ENCODE measurements at places on chromosomes 3 and 15. TPM values are rescaled to one million over a fixed set of nuclear protein-coding genes. Genes with fewer than 3 reads are reported as not detected.
A peak's percentile ranks its signal among the peaks of the same experiment; 100 is the strongest.

DNA sequence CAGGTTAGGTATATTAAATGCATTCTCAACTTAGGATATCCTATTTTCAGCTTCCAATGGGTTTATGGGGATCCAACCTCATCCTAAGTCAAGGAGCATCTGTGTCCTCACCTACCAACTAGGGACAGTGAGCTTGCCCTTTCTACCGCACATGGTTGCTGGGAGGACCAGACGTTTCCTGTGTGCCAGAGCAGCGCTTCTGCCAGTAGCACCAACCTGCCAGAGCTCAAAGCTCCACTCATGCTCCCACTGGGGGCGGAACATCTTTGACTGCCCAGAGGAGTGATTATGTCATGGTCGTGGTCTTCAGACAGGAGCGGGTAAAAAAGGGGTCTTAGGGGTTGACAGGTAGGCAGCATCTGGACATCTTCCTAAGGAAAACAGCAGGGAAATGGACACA is 24.7 kb downstream of the XPC start:
- DNase-seq, result no peak

Gene CLDN16
- not detected for total RNA-seq

- DNase-seq, result no peak
Measured at GRCh38 chr3:128864351-128864811, 15.0 kb upstream of the ACAD9 start.

- no peak for DNase-seq
Measured at GRCh38 chr3:180116658-180117057, 79.9 kb upstream of the PEX5L start.

GRCh38 chr3:141812084-141812483 is 48.9 kb downstream of the GRK7 start:
- DNase-seq, result no peak

DNA sequence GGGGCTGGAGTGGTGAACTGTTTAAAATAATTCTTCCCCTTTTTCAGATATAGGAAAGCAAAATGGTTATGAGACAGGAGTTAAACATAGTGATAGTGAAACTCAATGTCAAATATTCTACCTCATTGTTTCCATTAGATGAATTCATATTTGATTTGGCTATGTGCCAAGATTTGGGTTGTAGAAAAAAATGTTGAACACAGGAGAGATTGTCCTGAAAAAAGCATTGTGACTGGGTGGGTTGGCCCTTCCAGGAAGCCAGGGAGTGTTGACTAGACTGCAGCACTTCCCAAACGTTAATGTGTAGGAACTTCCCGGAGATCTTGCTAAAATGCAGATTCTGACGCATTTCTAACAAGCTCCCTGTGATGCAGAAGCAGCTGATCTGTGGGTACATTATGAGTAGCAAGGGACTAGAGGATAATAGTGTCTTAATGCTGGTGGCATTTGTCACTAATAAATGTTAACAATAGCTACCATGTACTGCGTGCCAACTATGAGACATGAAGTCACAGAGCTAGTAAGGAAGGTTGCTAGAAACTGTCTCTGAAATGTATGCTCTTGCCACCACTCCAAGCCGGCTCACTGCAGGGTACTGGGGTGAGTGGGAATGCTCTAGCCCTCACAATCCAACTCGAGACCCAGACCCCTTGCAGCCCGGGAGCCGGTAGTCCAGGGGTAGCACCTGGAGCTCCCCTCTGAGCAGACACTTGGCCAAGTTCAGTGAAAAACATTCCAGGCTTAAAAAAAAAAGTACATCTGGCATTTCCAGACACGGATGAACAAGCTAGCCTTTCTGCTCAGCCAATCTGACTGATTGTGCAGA is 120.6 kb downstream of the CD47 start:
- no peak for DNase-seq

DNA sequence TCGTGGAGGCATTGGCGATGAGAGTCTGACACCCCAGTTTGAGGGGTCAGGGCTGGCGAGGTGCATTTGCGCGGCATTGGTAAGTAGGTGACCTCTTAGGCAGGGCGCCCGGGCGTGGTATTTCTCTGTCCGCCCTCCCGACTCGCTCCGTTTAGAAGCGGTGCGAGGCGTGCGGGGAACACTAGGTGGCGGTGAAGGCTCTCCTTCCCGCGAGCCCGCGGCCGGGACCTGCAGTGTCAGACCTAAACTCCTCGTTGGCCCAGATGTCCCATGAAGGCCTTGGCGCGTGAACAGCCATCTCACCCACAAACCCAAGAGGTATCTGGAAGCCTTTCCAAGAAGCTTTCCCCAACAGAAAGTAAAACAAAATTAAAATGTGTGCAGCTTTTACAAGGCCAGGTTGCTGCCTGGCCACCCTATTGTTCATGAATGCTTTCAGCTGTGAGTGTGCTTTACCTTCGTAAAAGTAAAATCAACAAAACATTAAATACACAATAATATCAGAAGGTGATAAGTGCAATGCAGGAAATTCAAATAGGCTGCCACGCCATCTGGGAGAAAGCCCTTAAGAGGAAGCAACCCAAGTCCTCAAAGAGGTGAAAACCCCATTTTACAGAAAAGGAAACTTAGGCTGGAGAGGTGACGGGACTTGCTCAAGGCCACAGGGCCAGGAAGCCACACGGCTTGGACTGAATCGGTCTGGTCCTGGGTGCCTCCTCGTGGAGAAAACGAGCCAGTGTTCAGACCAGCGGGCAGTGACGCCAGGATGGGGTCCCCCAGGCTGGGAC is 120.3 kb downstream of the ETFA start:
- DNase-seq, result peak; percentile 73

- DNase-seq, result no peak
Measured at GRCh38 chr3:99721633-99722007, 83.2 kb downstream of the COL8A1 start.

Gene GATA2
- 15.1 TPM for total RNA-seq

DNA sequence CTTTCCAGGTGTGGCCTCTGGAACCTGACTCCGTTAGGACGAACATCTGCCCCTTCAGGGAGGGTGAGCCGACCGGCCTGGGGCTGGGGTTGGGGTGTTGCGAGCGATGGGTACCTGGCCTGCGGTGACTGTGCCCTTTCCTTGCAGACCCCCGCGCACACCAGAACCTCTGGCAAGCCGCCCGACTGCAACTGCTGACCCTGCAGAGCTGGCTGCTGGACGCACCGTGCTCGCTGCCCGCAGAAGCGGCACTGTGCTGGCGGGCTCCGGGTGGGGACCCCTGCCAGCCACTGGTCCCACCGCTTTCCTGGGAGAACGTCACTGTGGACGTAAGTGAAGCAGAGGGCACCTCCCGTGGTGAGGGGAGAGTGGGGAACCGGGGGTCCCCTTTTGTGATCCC is 5.5 kb upstream of the CRELD1 start:
- no peak for DNase-seq

Gene ANKUB1
- not detected for total RNA-seq

- no peak for DNase-seq
Measured at GRCh38 chr3:160720123-160720746, 35.8 kb upstream of the PPM1L start.

Gene TBCCD1
- total RNA-seq, result 7.9 TPM

Gene AMT
- 34.3 TPM for total RNA-seq

DNA sequence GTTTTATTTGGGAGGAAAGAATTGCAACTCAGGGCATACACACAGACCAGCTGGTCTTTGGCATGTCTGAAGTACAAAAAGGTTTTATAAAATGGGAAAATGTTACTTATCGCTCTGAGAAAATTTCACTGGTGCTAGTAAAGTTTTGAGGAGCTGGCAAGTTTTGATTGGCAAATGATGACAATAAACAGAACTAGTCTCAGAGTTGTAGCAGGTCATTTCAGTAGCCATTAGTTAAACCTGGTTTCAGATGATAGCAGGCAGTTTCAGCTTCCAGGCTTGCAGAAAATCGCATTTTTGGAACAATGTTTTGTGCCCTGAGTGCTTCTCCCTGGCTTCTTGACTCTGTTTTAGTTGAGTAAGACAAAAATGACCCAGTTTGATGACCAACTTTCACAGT is 10.7 kb downstream of the B2M start:
- no peak for DNase-seq

Gene ADGRG7
- not detected for total RNA-seq

DNA sequence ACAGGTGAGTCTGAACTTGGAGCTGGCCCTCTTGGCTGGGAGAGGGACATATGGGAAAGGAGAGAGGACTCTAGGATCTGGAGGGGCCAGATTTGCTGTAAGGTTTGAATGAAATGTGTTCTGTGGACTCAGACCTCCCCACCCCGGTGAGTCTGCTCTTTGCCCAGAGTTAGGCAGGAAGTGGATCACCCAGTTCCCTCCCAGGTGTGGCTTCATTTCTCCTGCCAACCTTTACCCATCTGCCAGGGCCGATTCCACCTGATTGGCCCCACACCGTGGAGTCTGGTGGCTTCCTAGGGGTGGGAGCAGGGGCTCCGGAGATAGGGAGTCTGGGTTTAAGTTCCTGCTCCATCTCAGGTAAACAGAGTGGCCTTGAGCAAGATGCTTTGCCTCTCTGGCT is 25.5 kb downstream of the CD276 start:
- no peak for DNase-seq

All from heart right ventricle (tissue), 16 donors.